A549 (cell line): ENCODE measurements at places on chromosomes 7 and 10. TPM values are rescaled to one million over a fixed set of nuclear protein-coding genes. Genes with fewer than 3 reads are reported as not detected.

GRCh38 chr7:88184848-88185304 is 35.0 kb downstream of the SRI start:
- DNase-seq, result no peak

DNA sequence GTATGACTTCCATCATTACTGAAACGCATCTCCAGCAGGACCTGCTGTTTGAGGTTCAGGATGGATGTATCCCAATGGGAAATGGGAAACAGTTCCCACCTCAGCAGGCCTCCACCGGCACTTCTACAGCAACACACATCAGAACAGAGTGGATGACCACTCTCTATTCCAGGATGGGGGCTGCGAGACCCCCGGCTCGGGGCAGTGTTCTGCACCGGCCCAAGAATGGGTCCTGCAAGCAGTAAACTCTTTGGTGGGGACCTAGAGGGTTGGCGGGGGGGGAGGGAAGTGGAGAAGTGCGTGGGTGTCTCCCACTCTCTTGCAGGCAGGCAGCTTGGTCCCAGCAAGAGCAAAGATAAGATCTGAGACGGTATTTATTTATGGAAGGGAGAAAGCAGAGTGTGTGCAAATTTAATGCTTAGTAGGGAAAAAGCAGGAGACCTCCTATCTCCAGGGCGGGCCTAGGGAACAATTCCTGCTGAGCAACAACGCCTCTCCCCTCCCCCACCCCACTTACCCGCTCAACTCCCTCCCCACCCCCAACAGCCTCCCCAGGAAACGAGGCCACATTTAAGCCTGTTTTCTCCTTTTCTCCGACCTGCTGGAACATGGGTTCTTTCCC is 4.0 kb downstream of the SFMBT2 start:
- no peak for DNase-seq

DNA sequence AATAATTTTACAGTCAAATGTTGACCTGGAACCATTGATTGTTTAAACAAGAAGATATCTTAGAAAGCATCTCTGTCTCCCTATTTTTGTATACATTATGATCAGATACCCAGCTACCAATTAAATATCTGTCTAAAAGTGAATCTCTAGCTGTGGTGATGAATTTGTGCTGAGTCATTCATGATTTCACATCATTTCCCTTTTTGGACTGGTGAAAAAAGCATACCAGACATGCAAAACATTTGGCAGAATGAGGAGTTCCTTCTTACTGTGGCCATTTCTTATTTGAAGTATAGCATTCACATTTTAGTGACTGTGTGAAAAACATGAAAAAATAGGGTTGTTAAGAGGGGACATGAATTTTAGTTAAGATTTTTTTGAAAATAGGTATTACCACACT is 98.0 kb upstream of the GATA3 start:
- no peak for DNase-seq

- no peak for DNase-seq
Measured at GRCh38 chr10:3683560-3683959, 101.4 kb downstream of the KLF6 start.

DNA sequence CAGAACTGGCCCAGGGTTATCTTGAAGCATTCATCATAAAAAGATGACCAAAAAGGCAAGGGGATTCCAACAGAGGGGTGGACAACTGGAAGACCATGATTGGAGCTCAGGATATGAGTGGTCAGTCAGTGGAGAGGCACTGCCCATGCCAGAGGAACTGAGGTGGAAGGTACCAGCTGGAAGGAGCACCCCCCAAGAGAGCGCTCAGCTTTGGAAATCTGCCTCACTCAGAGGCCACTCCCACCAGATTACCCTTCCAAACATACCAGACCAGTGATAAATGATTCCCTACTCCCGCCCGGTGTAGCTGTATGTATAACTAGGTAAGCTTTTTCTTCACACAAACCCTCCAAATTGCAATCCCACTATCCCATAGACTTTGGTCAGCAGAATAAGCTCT is 257.0 kb upstream of the SLC26A5 start:
- no peak for DNase-seq

DNA sequence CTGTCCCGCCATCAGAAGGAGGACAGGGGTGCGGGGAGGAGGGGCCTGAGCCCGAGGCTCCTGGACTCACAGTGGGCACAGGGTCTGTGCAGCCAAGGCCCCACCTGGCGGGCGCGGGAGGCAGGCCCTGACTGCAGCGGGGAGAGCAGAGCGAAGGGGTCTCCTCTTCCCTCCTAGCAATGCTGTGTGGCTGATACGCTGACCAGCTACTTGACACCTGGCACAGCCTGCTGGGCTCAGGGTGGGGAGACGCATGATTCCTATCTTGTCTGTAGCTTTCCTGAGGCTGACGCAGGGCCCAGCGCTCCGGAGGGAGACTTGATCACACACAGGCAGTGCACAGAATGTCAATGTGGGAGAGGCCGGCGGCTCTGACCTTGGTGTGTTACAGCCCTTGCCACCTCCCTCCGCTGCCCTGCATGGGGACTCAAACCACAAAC is 174.9 kb downstream of the ELFN1 start:
- DNase-seq, result no peak

DNA sequence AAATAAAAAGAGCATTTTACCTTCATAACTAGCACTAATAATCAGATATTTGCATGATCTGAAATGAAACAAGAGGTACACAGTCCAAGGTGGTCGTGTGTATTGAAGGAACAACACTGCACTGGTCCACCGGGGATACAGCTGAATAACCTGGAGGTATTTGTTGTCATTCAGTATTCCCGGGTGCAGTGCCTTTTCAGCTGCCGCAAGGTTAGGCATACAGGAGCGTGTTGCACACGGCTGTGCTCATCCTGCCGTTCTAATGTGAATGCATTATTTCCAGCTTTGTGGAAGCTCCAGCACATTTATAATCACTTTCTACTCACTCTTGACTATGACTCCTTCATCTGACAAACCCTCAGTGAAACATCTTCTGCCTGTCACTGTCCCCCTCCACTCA is 377.8 kb downstream of the GFRA1 start:
- no peak for DNase-seq

GRCh38 chr7:16743236-16743635 is 10.3 kb upstream of the TSPAN13 start:
- DNase-seq, result no peak

DNA sequence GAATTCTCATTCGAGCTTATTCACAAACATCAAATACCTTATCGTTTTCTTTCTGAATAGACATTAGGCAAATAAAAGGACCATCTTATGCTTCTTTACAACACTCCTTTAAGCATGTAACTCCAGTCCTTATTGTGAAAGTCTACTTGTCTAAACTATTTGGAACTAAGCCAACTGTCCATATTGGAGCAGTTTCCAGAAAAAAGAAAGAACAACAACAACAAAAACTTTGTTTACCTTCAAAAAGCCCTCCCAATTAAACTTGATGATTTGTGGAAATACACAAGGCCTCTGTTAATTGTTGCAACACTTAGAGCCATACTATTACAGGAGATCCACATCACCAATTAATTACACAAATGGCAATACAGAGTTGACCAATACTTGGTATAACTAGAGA is 163.6 kb downstream of the GALNT11 start:
- no peak for DNase-seq

- DNase-seq, result peak; percentile 59
Measured at GRCh38 chr7:107035446-107035845, 9.1 kb upstream of the PRKAR2B start.

- no peak for DNase-seq
Measured at GRCh38 chr7:47638679-47639315, 56.9 kb upstream of the TNS3 start.

- DNase-seq, result no peak
Measured at GRCh38 chr10:5596611-5597341, 69.6 kb downstream of the ASB13 start.

GRCh38 chr10:15841696-15842095 is 18.6 kb downstream of the MINDY3 start:
- no peak for DNase-seq

GRCh38 chr7:131654668-131655326 is 98.4 kb upstream of the PODXL start:
- DNase-seq, result peak; percentile 89

GRCh38 chr7:47483604-47484273 is 98.2 kb downstream of the TNS3 start:
- no peak for DNase-seq

GRCh38 chr10:96919785-96920430 is 87.8 kb downstream of the LCOR start:
- no peak for DNase-seq

DNA sequence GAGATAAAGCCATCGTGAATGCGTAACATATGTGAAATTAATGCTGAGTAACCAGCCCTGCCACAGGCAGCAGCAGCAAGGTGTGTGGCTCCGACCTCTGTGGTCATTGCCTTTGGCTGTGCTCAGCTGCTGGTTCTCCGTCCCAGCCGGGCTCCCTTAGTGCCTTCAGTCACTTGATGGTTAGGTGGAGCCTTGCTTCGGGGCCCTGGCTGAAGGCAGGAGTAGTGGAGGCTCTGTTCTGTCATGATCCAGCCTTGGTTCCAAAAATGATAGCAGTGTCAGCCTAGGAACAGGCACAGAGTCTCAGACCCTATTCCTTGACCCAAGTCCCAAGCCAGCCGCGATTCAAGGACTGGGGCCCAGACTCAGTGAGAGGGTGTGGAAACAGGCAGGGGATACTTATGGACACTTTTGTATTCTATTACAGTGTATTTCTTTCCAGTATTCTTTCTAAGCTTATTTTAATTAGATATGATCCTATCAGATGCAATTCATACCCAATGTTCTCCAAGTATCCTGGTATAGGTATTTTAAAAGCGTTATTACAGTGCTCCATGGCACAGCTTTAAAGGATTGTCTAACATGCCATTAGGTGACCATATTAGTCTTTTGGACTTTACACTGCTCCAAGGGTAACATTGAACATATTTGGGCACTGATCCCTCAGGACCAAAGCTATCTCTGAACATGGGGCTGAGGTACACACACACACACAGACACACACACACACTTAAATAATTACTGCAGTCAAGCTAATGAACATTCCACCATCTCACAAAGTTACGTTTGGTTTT is 9.0 kb downstream of the SCART1 start:
- no peak for DNase-seq

GRCh38 chr10:105769248-105770184 is 1128.4 kb downstream of the SORCS3 start:
- DNase-seq, result no peak

GRCh38 chr7:780516-780915 is 51.8 kb upstream of the SUN1 start:
- DNase-seq, result no peak

DNA sequence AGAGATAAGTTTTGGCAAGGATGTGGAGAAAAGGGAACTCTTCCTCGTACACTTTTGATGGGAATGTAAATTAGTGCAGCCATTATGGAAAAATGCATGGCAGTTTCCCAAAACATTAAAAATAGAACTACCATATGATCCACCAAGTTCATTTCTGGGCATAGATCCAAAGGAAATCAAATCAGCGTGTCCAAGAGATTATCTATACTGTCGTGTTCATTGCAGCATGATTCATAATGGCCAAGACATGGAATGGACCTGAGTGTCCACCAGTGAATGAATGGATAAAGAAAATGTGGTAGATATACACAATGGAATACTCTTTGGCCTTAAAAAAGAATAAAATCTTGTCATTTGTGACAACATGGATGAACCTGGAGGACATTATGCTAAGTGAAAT is 70.3 kb upstream of the RSU1 start:
- DNase-seq, result no peak

- DNase-seq, result peak; percentile 95
Measured at GRCh38 chr10:90920986-90921666, at the start of gene ANKRD1. TSS of gene ANKRD1 (minus strand) at chr10:90921087. CDS start at chr10:90921027, 60 bp downstream.

- DNase-seq, result no peak
Measured at GRCh38 chr10:11317936-11318670, 293.3 kb downstream of the USP6NL start.

DNA sequence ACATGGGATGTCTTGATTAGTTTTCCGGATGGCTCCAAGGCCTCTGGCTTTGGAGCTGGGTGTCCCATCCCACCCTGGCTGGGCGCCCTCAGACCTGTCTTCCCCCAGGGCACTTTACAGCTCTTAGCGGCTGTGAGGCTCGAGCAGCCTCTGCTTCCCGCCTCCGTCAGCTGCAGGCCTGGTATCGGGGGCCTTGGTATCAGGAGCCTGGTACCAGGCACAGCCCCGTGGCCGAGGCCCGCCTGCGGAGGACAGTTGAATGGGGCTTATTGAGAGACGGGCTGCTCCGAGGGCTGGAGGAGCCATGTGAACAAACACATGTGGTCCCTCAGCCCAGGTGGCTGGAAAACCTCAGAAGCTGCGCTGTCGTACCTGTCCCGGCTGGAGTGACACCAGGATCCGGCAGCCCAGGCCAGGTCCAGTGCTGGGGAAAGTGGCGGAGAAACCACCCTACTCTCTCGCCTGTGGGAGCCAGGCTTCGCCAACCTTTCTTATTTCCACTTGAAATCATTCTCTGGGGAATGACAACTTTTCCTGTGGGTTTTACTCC is 23.9 kb upstream of the AP5Z1 start:
- DNase-seq, result no peak

DNA sequence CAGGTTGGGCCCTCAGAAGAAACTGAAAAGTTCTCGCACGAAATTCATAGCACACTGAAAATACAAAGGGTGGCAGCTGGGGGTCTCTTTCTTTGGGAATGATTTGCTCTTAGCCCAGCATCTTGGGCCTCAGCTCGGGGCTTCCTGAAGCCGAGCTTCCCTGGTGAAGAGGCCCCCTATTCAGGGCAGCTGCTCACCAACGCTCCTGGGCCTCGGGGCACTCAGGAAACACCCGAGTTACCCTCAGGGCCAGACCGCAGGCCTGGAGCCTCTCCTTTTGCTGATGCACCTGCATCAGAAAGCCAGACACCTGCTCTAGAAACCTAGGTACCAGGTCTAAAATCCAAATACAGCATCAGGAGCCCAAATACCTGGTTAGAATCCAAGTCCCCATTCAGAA is 85.5 kb downstream of the PTPRE start:
- DNase-seq, result no peak

Gene SLC13A1
- not detected in 3 replicates for polyA plus RNA-seq

Gene COG5
- 22.5 to 27.2 TPM (median 23.6 TPM) in 3 replicates for polyA plus RNA-seq

Gene NXPH1
- not detected in 3 replicates for polyA plus RNA-seq

Gene COBL
- 1.5 to 1.7 TPM (median 1.5 TPM) in 3 replicates for polyA plus RNA-seq

Gene LRWD1
- polyA plus RNA-seq, result 26.3 to 28.7 TPM (median 28.1 TPM) in 3 replicates

Gene TFPI2
- polyA plus RNA-seq, result 156 to 182 TPM (median 163 TPM) in 3 replicates

Gene TAS2R41
- not detected in 3 replicates for polyA plus RNA-seq

Gene HPSE2
- not detected in 3 replicates for polyA plus RNA-seq

Gene MUC12
- 2.0 to 2.7 TPM (median 2.4 TPM) in 3 replicates for polyA plus RNA-seq

Gene GLI3
- polyA plus RNA-seq, result 0.04 to 0.24 TPM (median 0.09 TPM) in 3 replicates

Gene CLCN1
- polyA plus RNA-seq, result 0.03 TPM in 1 of 3 replicates, not detected in the others
